T-helper 9 cell (primary cell): ENCODE measurements at places on chromosomes 16 and 17.

GRCh38 chr16:14063618-14064581, 7.2 kb upstream of the MRTFB start:
- no peak for DNase-seq

- no peak for DNase-seq
Observed at GRCh38 chr16:30526137-30526822, at the start of gene ZNF768. Gene ZNF768 (minus strand): TSS chr16:30526566. CDS start chr16:30526413, 153 bp downstream.

- DNase-seq, result no peak
Observed at GRCh38 chr16:74455213-74455612, 33.9 kb upstream of the CLEC18B start.

- no peak for DNase-seq
Observed at GRCh38 chr17:8862213-8863056, 5.0 kb downstream of the PIK3R6 start.

- peak; percentile 31 for DNase-seq
Observed at GRCh38 chr16:68704232-68704867, 32.7 kb upstream of the CDH1 start.

DNA sequence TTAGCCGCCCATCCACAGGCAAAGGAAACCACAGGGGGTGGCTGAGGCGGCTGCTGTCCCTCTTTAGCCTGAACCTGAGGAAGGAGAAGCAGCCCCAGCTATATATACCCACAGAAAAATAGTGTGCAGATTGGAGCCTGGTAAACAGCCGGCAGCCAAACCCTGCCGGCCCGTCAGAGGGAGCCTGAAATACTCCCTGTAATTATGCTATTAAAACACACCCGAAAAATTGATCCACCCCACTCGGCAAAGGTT, 6.8 kb downstream of the PIEZO1 start:
- DNase-seq, result no peak

DNA sequence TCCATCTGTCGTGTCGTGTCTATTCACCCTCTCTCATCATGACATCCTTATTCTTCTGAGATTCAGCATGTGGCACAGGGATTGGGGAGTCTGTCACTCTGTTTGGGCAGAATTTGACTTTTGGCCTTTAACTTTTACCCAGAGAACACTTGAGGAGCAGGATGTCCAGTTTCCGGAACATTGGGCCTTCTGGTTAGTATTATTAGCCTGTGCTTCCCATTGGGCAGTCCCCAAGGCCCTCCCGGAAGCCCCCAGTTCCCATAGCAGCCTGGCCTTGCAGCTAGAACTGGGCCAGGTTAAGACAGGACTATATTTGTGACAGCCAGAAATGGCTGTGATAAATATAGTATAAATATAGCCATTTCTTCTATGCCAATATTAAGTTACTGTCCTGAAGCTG, 9.6 kb downstream of the SCN4A start:
- DNase-seq, result no peak

DNA sequence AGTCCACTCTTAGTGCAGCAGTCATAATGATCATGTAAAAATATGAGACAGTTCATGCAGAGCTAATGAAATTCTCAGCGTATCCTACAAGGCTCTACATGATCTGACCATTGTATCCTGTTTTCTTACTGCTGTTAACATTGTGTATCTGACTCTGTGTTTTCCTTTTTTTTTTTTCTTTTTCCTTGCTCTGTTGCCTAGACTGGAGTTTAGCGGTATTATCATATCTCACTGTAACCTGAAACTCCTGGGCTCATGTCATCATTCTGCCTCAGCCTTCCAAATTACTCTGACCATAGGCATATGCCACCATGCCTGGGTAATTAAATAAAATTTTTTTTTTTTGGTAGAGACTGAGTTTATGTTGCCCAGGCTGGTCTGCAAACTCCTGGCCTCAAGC, 12.1 kb downstream of the DUS2 start:
- DNase-seq, result no peak

GRCh38 chr17:29176558-29177351, 3.4 kb downstream of the MYO18A start:
- peak; percentile 48 for DNase-seq

DNA sequence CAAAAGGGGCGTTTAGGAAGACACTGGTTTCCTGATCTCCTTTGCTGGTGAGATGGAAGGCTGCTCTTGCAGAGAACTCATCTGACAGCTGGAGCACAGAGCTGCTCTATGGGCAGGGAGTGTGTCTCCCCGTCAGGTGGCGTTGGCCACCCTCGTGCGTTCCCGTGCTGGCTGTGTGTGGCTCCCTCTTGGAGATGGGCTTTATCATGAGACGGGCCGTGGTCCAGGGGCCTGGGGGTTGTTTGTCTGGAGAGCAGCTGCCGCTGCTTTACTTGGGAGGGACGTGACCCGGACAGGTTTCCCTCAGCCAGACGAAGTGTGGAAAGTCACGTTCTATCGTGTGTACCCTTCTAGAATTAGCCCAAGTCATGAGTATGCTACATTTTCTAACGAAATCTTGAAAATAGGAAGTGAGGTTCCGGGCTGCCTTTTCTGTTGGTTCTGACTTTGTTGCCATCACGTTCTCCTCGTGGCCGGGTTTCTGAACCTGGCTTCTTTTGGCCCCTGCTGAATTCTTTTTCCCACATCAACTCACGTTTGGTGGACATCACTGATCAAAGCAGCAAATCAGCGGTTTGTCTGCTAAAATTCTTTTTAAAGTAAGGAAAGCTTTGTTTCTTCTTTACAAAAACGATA, 105.6 kb upstream of the CHMP6 start:
- no peak for DNase-seq

DNA sequence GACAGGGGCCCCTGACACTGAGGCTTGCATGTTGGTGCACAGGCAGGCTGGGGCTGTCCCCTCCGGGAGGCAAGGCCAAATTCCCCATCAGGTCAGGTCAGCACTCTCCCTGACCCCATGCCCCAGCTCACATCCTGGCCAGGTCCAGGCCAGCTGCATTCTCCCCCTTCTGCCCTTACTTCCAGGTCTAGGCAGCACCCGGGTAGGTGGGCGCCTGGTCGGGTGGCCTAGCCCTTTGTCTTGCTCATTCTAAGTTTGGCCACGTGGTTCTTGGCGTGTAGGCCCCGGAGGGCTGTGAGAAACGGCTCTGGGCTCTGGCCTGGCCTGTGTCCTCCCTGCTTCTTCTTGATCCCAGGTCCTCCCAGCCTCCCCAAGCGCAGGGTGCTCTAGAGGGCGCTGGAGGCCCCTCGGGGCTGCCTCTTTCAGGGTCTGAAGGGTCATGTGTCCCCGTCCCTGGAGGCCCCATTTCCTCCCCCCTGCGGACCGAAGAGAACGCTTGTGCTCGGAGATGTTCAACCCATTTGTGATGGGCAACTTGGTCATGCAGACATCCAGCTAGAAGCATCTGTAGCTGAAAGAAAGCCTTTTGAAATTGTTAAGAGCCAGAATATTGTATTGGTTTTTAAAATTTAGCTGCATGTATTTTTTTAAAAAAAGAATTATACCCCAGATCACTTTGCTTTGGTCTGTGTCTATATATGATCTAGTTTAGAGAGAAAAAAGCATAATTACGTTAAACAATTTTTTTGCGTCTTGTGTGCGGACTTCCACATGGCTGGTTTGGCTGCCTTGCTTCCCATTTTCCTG, 6.7 kb downstream of the BAHCC1 start:
- DNase-seq, result no peak

- no peak for DNase-seq
Observed at GRCh38 chr17:4162321-4162720, 19.3 kb downstream of the CYB5D2 start.

DNA sequence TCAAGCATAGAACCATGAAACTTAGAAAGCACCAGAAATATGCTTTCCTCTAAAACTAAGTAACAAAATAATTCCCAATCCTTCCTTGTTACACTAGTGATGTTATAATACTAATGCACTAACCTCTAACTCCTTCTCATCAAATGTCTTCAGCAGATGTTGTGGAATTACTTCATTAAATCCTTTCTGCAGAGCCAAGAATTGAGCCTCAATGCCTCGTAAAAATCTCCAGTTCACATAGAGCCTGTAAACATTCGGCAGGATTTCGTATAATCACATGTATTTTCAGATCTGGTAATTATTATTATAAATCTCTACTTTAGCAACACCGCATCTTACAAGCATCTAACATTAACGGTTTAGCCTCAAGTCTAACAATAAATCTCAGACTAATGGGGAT, 44.7 kb downstream of the CEP95 start:
- DNase-seq, result no peak

DNA sequence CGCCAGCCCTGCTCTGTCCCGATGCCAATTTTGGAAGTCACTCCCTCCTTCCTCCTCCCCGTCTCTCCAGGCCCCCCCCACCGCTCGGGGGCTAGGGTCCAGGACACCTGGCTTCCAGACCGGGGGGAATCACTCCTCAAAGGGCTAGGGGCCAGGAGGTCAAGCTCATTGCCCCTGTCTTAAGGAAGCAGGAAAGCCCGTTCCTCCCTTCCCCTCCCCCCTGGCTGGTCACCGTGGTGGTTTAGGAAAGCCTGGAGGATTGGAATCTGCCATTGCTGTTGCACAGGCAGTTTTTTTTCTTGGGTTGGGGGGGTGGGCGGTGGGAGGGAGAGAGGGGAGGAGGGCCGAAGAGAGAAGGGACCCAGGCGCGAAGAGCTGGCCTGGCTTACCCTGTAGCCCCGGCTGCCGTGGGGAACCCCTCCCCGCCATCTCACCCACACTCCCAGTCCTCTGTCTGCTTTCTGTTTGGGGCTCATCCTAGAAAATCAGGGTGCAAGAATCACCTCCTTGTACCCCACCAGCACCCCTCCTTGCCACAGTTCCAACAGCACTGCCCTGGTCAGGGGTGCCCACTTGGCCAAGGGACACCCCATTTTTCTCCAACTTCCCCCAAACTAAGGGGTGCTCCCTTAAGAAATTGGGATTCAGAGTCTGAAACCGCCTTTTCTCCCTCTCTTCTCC, 2.9 kb upstream of the BCL6B start:
- DNase-seq, result no peak

DNA sequence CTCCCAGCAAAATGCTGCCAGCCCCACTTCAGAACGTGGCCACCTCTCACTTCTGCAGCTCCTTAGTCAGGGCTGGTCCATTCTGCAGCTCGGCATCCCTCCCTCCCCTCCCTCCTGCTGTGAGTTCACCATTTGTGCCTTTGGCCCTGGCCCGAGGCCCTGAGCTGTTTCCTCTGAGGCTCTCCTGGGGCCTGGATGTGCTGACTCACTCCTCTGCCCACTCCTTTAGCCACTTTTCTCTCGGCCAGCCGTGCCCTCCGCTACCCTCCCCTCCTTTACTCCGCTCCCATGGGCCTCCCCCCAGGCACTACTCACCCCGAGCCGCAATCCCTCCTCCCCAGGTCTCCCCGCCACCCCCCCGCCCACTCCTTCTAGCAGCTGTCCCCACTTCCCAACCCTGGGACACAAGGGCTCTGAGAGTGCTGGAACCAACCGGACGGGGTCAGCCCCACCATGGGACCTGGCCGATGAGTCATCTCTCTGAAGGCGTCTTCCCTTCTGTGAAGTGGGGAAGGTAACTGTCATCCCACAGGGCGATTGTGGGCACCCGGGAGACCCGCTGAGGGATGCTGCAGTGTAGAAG, 11.5 kb downstream of the KCNG4 start:
- no peak for DNase-seq

DNA sequence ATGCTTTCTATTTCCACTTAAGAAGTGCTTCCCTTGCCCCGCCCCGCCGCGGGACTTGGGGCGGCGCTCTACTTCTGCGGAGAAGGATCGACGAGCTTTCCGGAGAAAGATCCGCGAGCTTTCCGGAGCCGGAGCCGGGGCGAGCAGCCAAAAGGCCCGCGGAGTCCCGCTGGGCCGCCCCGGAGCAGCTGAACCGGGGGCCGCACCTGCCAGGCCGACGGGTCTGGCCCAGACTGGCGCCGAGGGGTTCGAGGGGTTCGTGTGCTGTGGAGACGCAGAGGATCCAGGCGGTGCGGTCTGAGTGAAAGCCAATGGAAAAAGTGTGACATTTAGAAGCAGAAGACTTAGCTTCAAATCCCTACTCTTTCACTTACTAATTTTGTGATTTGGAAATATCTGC, 50.8 kb downstream of the TBC1D26 start:
- DNase-seq, result no peak

- DNase-seq, result no peak
Observed at GRCh38 chr17:80060644-80061043, 24.2 kb downstream of the CCDC40 start.

DNA sequence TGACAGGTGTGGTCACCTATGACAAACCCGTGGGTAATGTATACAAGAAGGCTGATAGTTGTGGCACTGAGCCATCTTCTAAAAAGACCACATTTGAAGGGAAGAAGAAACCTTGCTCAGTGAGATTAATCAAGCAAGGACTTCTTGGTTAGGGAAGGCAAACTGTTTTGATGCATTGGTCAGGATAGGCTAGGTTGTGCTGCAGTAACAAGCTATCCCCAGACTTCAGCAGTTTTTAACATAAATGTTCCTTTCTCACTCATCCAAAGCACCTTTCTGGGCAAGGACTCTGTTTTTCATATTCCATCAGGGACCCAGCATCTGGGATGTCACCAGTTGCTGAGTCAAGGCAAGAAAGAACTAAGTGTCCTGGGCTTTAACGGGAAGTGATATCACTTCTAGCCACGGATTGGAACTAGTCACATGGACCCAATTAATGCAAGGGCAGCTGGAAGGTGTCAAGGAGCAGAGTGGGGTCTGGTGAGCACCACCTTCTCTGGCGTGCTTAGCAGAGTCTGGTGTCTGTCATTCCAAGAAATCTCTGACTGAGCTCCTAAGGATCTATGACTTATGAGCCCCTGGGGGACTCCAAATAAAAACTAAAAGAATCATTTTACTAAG, 52.0 kb upstream of the CCL2 start:
- DNase-seq, result no peak

DNA sequence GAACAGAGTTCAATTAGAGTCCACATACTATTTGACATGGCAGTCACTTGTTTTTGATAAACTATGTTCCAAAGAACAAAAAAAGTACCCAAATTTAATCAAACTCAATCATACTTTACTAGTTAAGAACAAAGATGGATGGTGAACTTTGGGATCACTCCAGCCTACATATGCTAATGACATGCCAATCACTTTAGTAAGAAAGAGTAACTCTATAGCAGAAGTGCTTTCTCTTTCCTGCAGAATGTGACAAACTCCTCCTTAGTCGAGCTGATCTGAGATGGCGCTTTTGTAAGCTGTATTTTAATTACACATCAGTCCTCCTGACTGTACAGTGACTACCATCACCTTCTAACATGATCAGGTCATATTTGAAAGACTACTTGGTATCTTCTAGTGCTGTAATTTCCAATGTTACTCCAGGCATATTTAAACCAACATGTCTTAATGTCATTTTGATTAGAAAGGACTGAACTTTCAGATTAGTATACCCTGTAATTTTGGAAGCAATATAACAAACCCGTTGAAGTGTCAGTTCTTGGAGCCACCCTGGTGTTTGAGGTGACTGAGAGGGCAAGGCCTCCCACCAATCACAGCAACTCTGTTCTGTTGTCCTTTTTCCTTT, 4.1 kb downstream of the NETO2 start:
- no peak for DNase-seq

DNA sequence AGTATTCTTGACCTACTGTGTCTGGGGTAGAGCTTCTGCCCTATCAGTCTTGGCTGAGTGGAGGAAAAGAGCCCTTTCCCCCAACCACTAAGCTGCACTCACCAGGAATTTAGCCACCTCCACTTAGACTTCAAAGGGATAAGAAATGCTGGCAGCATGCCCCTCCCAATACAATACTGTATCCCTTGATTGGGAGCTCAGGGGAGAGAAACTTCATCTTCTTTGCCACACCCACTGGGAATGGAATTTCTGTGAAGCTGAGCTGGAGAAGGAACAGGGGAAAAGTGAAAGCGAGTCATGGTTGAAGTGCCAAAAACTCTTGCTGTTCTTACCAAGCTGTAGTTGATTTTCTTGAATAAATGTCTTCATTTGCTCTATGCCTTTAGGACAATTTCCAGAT, 68.8 kb downstream of the CEP112 start:
- no peak for DNase-seq

GRCh38 chr17:77391668-77392375, 251.1 kb downstream of the SEC14L1 start:
- DNase-seq, result no peak
